Fibroblast of skin of scalp (primary cell): ENCODE measurements at places on chromosomes 4 and X.

DNA sequence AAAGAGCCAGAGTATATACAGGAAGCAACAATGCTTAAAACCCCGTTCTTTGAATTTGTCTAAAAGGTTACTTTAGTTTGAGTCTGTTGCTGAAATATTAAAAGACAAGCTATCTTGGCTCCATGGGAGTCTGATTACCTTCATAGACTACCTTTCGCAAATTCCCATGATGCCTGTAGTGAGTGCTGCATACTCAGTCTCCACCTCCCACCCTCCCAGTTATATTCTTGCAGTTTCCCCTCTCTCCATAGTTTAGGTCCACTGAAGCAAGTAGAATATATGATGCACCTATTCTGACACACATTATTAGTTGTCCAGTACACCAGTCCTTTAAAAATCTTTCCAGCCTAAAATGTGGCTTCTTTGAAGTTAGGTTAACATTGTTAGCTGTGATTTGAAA lies 2.4 kb downstream of the CNKSR2 start:
- no peak for DNase-seq

GRCh38 chrX:101407167-101407747 lies 468 bp downstream of the GLA start:
- no peak for DNase-seq

GRCh38 chr4:17690898-17691297 lies 76.5 kb downstream of the MED28 start:
- DNase-seq, result no peak

DNA sequence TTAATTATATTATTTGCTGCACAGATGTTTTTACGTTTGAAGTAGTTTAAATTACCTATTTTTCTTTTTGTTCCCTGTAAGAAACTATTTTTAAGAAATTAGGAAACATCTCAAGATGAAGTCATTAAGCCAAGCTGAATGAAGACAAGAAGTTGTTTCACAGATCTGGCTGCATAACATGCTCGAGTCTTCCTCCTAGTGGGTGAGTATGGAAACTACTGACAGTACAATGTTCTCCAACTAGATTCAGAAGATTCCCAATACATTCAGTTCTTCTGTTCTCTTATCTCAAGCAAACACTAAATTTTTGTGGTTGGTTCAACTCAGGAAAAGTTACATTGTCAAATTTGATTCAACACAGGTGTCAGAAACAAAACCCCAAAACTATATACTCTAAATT lies 256.8 kb upstream of the VCX start:
- DNase-seq, result peak; percentile 25

- DNase-seq, result no peak
Observed at GRCh38 chr4:134388351-134388750, 186.8 kb upstream of the PABPC4L start.

- peak; percentile 7 for DNase-seq
Observed at GRCh38 chr4:13777341-13777740, 149.8 kb upstream of the BOD1L1 start.

GRCh38 chr4:148015058-148015457 lies 283.2 kb downstream of the ARHGAP10 start:
- no peak for DNase-seq

- no peak for DNase-seq
Observed at GRCh38 chrX:48695925-48696300, 621 bp upstream of the SUV39H1 start.

- DNase-seq, result no peak
Observed at GRCh38 chr4:67292636-67293035, 252.7 kb downstream of the CENPC start.

- no peak for DNase-seq
Observed at GRCh38 chrX:151516538-151517187, 46.8 kb upstream of the PASD1 start.

DNA sequence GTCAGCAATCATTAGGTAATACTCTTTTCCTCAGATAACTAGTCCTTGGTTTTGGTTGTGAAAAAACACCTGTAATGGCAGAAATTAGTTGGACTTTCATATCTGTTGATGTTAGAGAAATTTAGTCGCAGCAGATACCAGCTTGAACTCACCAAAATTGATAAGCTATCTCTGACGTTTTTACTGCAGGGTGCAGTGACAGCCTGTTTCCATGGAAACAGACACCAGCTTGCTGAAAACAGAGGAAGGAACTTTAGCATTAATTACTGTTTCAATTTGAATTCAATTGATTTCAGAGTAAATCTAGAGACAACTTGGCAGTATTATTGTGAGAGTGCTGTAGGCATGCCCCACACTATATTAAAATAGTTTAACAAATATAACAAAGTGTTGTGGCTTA lies 246.5 kb downstream of the PPP1R2C start:
- DNase-seq, result no peak

DNA sequence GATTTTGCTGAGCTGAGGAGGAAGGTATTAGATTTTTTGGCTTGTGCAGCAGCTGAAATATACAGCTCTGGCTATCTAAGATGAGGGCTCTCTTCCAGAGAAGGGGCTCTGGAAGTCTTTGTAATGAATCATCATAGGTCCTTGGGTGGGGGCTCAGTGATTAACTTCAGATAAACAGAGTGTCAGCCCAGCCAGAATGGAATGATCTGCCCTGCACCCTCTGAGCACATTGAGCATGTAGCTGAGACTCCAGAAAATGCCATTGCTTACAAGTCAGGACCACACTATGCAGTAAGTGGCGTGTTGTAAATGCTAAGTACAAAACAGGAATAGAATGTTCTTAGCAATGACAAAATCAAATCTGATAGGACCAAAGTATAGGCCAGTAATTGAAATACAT lies 836.0 kb downstream of the PDHA2 start:
- peak; percentile 0 for DNase-seq

DNA sequence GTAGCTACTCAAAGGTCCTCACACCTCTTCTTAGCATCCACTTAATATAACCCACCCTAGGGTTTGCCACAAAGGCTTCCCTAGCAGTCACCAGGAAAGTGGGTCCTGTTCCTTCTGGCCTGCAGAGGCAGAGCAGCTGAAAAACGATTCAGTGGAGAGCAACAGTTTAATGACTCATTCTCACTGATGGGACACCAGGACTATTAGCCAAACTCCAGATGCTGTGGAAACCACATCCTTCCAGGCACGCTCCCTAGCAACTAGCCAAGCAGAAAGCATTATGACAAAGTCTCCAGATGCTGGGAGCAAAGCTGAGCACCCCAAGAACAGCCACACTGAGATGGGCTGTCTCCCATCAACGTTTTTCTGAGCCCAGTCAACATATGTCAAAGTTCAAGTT lies 30.3 kb upstream of the UTP14A start:
- DNase-seq, result peak; percentile 65

DNA sequence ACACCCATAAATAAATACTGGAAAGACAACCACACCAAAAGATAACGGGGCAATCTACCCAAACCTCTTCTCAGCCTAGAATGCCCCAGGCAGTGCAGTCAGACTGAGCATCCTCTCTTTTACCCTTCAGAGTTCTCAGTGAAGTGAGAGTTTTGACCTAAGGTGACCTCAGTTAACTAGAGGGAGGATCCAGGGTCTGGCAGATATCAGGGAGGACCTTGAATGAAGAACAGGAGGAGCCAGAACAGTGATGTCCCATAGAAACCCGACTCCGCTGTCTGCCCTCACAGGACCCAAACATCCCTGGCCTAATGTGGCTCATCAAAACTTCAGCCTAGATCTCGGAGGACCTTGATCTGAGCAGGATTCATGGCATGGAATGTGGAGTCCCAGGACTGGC lies at the start of gene MAGEB3:
MAGEB3 (plus strand) TSS at position 263 of the 400 bp plus-strand sequence. CDS start 5,268 bp downstream, outside the sequence.
- DNase-seq, result no peak

DNA sequence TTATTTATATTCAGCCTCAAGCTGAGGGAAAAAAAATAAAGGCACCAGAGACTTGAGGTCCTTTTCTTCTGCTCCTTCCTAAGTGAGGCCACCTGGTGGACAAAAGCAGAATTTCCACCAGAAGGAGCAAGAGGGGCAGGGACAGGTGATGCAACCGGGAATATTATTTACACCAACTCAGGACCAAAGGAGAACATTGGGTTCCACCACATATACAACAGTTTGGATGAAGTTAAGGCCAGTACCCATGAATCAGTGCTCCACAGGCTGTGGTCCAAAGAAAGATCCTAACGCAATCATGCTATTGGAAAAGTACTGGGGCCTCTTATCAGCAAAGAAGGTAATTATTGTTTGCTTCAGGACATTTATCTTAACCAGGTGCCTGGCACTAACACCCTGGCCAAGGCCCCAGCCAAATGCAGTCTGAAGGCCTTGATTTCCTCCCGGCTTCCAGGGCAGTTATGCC lies 57.4 kb downstream of the TSC22D3 start:
- peak; percentile 90 for DNase-seq

DNA sequence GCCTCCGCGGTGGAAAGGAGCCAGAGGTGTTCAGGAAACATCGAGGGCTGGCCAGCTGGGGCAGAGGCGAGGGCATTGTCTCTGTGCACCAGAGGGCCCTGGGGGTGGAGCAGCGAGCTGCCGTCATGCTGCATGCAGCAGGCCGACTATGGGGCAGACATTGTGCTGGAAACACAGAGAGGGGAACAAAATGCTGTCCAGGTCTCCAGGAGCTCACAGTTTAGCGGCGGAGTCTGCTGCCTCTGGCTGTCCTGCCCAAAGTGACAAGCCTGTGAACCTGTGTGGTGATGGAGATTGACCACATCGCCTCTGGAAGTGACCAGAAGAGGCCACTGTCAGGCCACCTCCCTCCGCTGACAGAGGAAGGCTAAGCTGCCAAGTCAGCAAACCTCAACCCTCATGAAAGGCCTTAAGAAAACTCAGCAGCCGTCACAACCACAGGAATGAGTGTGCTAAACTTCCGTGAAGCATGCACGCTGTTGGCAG lies 20.1 kb upstream of the SASH3 start:
- DNase-seq, result peak; percentile 71

GRCh38 chrX:71637848-71638247 lies 19.5 kb upstream of the CXCR3 start:
- DNase-seq, result peak; percentile 22

DNA sequence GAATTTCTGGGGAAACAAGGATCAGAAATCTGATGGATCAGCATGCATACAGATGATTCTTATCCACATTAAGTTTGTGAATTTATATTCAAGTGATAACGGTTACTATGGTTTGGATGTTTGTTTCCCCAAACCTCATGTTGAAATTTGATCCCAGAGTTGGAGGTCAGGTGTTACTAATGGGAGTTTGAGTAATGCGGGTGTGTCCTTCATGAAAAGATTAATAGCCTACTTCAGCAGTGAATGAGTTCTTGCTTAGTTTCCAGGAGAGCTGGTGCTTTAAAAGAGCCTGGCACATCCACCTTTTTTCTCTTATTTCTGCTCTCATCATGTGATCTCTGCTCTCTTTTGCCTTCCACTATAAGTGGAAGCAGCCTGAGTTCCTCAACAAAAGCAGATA lies 712.4 kb downstream of the IL1RAPL1 start:
- DNase-seq, result no peak

GRCh38 chrX:54640103-54640690 lies 110.2 kb downstream of the GNL3L start:
- no peak for DNase-seq

DNA sequence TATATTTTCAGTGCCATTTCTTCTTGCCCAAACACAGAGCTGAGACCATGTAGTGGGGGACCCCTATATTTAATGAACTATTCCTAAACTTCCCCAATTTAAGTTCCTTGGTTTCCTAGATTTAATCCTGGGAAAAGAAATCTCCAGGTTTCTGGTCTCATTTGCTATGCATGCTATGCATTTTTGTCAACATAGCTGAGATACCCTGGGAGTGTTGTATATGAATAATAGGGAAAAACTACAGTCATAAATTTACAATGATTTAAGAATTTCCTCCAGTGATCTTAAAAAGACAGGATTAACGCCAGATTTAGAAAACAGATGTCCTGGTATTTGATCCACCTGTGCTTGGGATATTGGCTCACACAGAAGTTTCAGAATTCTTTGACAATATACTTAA lies 136.8 kb upstream of the RAPGEF2 start:
- peak; percentile 51 for DNase-seq

DNA sequence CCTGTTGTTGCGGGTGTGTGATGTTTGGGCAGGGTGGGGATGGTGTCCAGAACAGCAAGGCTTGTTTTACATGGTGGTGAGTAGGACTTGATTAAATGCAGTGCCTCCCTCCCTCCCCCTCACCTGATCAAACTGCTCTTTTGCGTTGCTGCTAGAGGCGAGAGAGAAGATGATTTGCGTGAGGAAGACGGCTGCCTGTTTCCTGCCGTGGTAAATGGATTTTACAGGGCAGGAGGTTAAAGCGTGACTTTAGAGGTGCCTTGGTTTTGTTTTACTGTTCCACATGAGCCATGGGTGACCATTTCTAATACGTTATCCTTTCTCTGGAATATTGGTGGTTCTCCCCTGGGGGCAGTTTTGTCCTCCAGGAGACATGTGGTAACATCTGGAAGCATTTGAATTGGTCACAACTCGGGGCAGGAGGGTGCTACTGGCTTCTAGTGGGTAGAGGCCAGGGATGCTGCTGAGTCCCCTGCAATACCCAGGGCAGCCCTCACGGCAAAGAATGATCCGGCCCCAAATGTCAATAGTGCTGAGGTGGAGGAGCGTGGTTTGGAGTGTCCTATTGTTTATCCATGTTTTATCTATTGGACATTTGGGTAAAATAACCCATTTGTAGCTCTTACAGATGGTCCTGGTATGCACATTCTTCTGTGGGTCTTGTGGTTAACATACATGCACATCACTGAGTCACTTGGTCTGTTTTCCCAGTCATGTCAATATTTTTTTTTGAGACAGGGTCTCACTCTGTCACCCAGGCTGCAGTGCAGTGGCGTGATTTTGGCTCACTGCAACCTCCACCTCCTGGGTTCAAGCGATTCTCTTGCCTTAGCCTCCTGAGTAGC lies 73.7 kb downstream of the SHROOM2 start:
- DNase-seq, result peak; percentile 74

- DNase-seq, result no peak
Observed at GRCh38 chr4:87390551-87390890, 467 bp downstream of the HSD17B11 start.

DNA sequence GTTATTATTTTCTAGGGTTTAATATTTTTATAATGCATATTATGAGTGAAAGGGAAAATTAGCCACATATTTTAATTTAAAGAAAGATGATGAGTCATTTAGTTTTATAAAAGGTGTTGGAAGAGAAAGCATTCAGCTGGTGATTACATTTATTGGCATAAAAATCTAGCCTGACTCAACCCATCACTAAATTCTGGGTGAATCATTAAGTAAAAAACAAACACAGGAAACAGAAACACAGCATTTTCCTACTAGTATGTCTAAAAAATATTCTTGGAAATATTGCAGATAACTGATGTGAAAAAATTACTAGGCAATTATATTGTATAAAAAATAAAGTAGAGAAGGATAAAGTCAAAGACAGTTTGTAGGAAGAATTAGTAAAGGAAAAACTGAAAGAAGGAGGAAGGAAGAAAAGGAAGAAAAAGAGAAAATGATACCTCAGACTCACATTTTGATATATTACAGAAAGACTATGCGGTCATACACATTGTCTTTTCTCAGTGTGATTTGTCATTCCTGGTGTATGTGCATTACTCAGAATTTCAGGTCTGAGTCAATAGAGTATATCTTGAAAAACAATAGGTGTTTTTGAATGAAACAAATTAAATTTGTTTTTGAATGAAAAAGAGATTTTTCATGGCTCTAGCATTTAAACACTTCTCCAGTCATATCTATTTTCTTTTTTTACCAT lies 48.0 kb upstream of the SPOCK3 start:
- no peak for DNase-seq
